RPMI8226 (cell line): ENCODE measurements at places on chromosomes 2 and 18.

DNA sequence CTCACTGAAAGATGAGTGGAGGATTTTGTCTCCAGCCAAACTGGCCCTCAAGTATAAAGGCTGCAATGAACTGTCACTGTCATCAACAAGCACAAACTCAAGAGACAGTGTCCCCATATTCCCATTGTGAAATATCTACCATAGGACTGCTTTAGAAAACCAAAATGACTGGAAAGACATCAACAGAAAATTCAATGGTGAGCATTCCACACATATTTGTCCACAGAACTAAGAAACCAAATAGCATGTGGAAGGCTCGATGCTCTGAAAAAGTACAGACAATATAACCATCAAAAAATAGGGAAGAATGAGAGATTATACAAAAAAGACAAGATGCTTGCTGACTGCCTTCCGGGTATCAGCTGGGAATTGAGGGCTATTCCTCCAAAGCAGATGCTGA, 37.6 kb downstream of the TGFBRAP1 start:
- no peak for DNase-seq

DNA sequence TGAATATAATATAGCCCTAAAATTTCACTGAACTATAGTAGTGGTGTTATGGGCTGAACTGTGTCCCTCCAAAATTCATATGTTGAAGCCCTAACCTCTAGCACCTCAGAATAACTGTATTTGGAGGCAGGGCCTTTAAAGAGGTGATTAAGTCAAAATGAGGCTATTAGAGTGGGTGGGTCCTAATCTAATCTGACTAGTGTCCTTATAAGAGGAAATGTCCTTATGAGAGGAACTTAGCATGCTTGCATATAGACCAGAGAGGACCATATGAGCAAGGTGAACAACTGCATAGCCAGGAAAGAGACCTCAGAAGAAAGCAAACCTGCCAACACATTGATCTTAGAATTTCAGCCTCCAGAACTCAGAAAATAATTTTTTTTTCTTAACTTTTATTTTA, 238.4 kb downstream of the ZEB2 start:
- DNase-seq = no peak

- DNase-seq = no peak
Measured at GRCh38 chr2:200003444-200003843, 48.1 kb downstream of the MAIP1 start.

GRCh38 chr2:150127995-150128394, 359.5 kb downstream of the RND3 start:
- no peak for DNase-seq

GRCh38 chr2:21650569-21650968, 526.8 kb downstream of the TDRD15 start:
- no peak for DNase-seq

GRCh38 chr2:240121190-240121589, 14.9 kb downstream of the COPS9 start:
- DNase-seq = no peak

DNA sequence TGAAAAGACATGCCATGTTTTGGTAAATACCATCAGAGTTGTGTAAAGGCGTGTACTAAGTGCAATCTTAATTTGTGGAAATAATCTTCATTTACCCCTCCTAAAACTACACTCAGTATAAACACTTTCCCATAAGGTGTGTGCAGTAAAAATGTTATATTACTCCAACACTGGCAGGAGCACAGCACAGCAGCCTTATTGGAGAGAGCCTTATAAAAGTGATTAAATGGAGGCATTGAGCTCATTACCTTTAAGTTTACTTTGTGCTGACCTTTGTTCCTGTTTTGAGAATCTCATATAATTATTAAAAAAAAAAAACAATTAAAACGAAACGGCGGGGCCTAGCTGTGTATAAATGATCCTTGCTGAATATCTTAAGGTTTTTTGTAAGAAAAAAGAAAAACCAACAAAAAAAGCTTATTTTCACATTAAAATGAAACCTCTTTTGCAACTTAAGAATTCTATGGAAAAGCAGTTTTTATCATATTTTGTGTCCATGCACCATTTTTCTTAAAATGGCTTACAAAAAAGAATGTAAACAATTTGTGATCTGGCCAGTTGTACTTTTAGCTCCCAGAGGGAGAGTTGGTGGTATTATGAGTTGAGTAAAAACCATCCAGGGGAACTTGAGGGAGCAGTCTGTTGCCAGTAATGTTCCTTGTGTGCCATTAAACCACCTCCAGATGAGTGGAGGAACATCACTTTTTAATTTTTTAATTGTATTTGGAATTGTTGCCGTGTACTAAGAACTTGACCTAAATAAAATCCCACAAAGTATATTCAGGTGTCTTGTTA, 103.4 kb downstream of the ABI2 start:
- DNase-seq = no peak

GRCh38 chr2:218605432-218605831, 2.3 kb upstream of the PLCD4 start:
- no peak for DNase-seq

- no peak for DNase-seq
Measured at GRCh38 chr2:51903728-51904127, 871.8 kb upstream of the NRXN1 start.

- DNase-seq = peak; percentile 58
Measured at GRCh38 chr18:29560270-29560669, 1383.3 kb upstream of the CDH2 start.

GRCh38 chr18:49162226-49162864, 211.6 kb upstream of the SMAD7 start:
- no peak for DNase-seq

GRCh38 chr18:50358844-50359243, 16.0 kb upstream of the SKA1 start:
- DNase-seq = no peak

DNA sequence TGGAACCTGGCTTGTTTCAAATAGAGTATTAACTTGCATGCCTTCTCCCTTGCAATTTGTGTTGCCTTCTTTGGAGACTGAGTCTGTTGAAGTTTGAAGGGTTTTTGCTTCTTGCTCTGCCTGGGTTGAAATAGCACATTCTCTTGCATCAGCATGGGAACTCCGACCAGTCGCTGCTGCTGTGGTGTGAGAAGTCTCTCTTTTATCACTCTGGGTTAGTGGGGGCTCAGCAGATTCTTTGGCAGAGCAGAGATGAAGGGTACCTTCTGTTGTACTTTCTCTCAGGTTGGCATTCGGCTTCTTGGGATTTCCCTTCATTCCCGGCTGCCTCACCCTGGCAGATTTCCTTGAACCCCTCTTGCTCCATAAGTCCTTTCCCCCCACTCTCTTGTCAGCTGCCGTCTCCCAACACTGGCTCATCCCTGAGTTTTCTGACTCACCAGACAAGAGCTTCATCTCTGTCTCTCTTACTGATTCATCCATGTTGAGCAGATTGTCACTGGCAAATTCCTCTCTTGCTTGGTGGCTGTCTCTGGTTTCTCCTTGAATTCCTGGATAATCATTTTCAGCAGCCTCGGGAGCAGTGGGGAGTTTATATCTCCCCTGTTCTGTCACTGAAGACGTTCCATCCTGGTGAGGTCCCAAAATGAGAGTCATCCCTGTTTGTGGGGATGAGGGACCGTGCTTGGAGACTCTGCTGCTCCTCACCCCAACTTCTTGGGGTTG, 49.9 kb downstream of the ALPK2 start:
- DNase-seq = no peak

GRCh38 chr2:191714925-191715324, 37.0 kb downstream of the NABP1 start:
- DNase-seq = no peak

GRCh38 chr18:79637181-79637920, 42.3 kb upstream of the CTDP1 start:
- DNase-seq = no peak

DNA sequence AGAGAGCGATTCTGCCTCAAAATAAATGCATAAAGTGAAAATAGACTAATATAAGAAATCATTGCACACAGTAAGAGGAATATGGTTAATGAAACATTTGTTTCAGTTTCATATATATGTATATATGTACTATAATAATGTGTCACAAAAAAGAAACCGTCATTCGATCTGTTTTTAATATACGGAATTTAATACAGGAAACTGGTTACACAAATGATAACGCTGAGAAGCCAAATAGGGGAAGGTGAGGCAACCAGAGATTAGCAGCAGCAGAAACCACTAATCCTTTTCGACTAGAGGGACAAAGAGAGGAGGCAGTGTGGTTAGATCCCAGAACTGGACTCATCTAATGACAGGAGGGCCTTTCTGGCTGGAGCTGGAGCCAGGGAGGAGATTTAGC, 64.2 kb upstream of the GREB1L start:
- DNase-seq = no peak

DNA sequence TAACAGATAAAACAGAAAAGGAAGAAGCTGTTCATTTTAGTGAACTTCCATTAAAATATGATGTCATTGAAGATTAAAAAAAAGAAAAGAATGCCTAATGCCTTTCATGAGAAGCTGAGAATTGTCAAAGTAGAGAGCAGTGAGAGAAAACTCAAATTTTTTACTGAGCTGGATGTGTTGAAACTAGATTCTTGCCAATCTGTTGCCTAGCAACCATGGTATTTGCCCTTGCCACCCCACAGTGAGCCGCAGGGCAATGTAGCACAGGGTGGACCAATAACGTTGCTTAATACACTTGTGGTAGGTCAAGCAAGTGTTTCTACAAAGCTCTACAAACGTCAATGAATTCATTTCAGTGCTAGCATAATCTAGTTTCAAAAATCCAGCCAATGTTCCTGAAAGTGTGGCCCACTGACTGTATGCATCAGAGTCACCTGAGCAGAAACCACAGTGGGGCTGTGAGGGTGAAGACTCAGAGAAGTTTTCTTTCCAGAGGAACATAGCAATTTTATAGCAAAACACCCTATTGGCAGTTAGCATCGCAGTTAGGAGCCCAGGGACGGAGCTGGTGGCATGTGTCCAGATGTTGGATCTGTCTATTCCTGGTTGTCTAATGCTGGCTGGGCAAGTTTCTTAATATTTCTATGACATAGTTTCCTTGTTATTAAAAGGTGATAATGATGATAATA, 132.2 kb downstream of the DOCK10 start:
- DNase-seq = no peak

- DNase-seq = no peak
Measured at GRCh38 chr2:10159581-10160131, 37.1 kb downstream of the RRM2 start.

DNA sequence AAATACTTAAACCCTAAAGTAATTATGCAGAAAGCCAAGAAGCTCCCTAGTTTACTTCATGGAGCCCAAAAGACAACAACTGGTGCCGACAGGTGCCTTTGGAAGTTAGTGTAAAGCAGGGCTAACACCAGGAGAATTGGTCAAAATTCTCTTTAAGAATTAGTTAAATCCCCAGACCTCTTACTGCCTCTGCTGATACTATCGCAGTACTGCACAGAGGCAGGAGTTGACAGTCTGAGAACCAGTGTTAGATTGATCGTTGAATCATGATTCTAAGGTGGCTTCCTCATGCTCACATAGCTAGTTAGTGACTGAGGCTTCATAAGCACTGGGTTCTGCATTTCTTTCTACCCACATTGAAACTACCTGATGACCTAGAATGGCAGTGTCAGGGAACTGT, 445.0 kb downstream of the XIRP2 start:
- no peak for DNase-seq
